Amniotic epithelial cell (primary cell): ENCODE measurements at places on chromosomes 16 and 17.
A peak's percentile ranks its signal among the peaks of the same experiment; 100 is the strongest.

- peak; percentile 95 for DNase-seq
These were observed 8.0 kb upstream of the VAT1L start for GRCh38 chr16:77780378-77780837.

DNA sequence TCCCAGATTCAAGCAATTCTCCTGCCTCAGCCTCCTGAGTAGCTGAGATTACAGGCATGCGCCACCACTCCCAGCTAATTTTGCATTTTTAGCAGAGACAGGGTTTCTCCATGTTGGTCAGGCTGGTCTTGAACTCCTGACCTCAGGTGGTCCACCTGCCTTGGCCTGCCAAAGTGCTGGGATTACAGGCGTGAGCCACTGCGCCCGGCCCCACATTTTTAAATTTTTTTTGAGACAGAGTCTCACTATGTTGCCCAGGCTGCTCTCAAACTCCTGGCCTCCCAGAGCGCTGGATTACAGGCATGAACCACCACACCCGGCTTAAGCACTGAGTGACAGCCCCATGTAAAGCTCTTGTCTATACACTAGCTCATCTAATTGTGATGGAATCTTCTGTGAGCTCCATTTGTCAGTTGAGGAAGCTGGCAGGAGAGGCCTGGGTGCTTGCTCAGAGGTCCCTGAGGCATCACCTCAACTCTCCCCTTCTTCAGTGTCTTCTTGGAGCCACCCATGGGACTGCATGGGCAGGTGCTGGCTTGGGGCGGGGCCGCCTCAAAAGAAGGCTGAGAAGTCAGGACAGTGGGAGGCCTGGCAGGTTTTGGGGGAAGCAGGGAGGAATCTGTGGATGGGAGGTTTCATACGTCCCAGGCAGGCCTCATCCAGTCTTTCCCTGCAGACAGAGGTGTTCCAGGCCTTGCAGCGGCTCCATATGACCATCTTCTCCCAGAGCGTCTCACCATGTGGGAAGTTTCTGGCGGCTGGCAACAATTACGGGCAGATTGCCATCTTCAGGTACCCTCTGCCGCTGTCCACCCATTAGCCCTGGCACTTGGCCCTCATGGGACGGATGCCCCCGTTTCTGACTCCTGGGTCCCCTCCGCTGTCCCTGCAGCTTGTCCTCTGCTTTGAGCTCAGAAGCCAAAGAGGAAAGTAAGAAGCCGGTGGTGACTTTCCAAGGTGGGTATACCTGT, 1.5 kb downstream of the THOC6 start:
- DNase-seq, result no peak

DNA sequence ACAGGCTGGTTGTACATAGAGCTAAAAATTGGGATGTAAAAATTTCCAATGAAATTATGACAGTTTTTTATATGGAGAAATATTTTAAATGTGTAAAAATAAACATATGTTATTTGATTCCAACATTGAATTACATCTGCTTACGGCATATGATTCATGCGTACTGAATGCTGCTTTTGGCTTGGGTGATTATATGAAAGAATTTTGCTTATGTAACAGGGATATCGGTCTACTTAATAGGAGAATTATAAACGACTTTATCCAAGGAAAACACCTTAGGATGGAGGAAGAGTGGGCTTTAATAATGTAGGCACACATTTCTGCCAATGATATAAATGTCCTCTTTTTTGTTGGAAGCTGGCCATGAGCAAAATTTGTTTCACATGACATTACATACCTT, 197.3 kb upstream of the GOT2 start:
- DNase-seq, result no peak

- DNase-seq, result peak; percentile 51
These were observed 265.7 kb upstream of the KCNJ16 start for GRCh38 chr17:69809331-69809730.

GRCh38 chr16:69188236-69188549, 1.2 kb downstream of the SNTB2 start:
- DNase-seq, result peak; percentile 41

- DNase-seq, result peak; percentile 54
These were observed 522 bp upstream of the VEZF1 start for GRCh38 chr17:57988301-57989250.

- DNase-seq, result no peak
These were observed 19.7 kb upstream of the SLC25A19 start for GRCh38 chr17:75308732-75309629.

DNA sequence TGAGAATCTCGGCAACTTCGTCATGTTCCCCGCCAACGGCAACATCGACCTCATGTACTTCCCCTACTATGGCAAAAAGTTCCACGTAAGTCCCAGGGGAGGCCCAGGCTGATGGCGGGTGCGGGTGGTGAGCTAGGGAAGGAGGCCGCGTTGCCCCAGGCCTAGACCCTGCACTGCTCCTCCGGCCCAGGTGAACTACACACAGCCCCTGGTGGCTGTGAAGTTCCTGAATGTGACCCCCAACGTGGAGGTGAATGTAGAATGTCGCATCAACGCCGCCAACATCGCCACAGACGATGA, 4.8 kb downstream of the ATP1B2 start:
- no peak for DNase-seq

DNA sequence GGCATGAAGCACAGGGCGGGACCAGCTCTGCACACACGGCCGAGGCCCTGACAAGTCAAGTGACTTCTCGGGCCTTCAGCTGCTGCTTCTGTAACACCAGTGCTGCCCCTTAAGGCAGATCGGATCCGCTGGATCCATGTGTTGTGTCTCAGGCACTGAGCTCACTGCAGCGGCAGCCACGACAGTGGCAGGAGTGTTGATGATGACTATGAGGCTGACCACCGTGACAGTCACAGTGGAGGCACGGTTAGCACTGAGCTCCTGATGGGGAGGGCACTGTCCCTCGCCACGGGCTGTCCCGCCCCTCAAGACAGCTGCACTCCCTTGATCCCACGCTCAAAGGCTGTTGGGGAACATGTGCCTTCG, 29.4 kb downstream of the PEMT start:
- no peak for DNase-seq

DNA sequence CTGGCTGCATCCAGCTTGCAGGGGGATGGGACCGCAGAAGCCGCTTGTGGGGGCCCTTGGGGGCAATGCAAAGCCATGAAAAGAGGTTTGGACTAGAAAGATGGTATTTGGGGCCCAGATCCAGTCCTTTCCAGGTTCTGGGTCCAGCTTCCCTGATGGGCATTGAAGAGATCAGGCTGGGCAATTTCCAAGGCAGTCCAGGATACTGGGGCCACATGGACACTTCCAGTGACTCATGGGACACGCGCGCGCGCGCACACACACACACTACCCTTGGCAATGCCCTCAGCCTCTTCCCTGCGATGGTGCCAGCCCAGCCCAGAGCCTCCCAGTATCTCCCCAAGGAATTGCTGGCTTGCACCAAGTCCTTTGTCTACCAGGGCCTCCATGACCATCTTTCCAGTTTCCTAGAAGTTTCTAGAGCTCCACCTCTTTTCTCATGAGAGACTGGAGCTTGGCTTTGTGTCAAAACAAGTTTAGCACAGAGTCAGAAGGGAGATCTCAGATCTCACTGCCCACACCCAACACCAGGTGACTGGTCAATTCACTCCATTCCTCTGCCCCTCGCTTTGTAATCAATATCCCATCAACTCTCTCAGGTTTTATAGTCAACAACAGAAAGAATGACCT, 44.3 kb downstream of the WNT3 start:
- DNase-seq, result no peak

DNA sequence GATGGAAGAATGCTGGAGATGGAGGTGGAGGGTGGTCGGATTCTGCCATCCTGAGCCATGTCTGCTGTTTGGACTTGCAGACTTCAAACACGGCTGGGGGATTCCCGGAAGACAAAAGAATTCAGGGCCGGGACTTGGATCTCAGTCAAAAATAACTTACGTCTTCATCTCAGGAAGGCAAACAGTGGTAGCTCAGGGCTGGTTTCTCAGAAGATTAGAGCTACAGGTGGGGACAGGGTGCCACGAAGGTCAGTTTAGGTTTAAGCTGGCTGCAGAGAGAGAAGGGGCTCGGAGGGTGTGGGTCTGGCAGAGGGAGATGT, 4.3 kb upstream of the RHBDL3 start:
- no peak for DNase-seq

DNA sequence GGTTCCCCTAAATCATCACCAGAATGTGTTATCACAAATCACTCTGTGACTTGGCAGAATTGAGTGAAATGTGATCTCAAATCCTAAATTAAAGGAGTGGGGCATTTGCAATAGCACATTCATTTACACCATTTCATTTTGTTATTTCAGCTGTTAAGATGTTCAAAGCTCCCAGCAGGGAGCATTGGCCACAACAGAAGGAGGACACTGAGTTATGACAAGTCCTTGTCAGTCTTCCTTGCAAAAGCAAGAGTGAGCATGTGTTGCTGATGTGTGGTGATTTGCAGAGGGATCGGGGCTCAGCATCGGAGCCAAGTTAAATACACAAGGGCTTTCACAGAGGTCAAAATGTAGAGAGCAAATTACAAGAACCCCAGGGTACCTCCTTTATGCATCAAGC, 372.2 kb upstream of the CDH5 start:
- no peak for DNase-seq

- no peak for DNase-seq
These were observed 64.6 kb downstream of the NKD1 start for GRCh38 chr16:50612849-50613198.

DNA sequence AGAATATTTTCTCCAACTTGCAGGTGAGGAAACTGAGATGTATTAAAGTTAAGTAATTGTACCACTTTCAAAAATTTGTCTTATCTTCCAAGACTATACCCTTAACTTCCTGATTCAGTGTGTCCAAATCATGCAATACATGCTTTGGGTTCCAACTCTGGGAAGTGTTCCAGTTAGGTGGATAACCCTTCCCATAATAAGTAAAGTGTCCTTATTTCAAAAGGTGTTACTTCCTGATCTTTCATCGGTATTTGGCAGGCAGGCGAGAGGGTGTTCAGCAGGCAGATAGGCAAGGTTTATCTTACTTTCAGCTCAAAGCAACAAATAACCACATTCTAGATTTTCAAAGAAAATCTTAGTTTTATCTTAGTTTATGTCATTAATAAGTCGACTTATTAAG, 46.3 kb upstream of the ARHGAP44 start:
- DNase-seq, result no peak

GRCh38 chr17:17127730-17128291, 78.3 kb downstream of the PLD6 start:
- DNase-seq, result no peak

- DNase-seq, result no peak
These were observed 54.4 kb upstream of the YPEL2 start for GRCh38 chr17:59277031-59277430.

- DNase-seq, result peak; percentile 27
These were observed 1.4 kb downstream of the GOT2 start for GRCh38 chr16:58732545-58733247.

GRCh38 chr16:80447241-80447640, 93.6 kb upstream of the DYNLRB2 start:
- no peak for DNase-seq

DNA sequence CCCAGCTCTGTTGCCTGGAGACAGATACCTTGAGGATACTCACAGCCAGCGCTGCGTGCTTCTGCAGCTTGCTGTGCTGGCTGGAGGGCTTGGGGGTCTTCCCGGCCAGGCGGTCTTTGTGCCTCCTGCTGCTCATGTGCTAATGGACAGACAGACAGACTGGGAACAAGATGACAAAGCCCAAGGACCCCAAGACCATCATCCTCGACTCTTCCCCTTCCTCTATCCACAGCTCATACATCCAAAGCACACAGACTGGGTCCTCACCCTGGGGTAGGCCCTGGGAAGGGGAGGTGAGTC, 7.7 kb downstream of the NKIRAS2 start:
- no peak for DNase-seq

DNA sequence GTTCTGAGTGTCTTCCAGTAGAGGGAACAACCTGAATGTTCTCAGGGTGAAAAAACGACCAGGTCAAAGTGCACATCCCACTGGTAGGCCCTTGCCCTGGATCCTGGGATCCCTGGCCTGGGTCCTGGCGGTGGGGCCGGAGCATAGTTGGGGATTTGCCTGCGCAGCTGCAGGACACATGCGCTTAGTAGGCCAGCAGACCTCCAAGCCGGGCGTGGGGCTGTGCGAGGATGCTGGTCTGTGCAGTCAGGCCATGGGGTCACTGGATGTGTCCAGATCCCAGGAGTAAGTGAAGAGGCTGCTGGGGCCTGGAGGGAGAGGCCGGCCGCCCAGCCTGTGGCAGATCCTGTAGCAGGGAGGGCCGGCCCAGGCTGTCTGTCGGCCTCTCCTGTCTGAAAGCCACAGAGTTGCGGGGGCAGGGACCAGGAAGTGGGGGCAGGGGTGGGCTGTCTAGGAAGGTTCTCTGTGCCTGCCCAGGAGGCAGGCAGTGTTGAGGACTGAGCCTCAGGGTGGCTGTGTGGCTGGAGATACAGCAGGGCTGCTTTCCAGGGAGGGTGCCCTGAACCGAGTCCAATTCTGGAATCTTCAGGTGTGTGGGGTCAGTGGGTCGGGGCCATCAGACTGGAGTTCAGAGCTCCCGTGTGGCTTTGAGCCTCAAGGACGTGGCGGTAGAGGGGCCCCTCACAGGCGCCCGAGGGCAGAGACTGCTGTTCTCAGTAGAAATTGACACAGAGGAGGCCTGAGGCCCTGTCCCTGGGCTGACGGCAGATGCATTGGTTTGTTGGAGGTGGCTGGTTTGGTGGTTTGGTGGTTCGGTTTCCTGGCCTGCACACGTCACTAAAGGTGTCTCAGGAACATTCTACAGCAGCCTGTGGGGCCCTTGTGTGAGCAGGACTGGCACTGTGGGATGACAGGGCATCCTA, 17.2 kb upstream of the NUDT16L1 start:
- DNase-seq, result no peak

GRCh38 chr16:30948667-30949649, at the start of gene ORAI3:
Gene ORAI3 (plus strand): TSS chr16:30949068. CDS start chr16:30949290, 222 bp downstream.
- peak; percentile 56 for DNase-seq

GRCh38 chr17:78475211-78475610, 96.8 kb downstream of the PGS1 start:
- no peak for DNase-seq

DNA sequence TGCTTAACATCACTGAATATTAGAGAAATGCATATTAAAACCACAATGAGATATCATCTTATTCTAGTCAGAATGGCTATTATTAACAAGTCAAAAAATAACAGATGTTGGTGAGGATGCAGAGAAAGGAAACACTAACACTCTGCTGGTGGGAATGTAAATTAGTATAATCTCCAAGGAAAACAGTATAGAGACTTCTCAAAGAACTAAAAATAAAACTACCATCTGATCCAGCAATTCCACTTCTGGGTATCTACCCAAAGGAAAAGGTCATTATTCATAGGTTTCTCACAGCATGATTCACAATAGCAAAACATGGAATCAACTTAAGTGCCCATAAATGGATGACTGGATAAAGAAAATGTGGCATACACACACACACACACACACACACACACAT, 166.4 kb downstream of the CEP112 start:
- no peak for DNase-seq

- DNase-seq, result peak; percentile 39
These were observed 30.9 kb downstream of the FAM222B start for GRCh38 chr17:28811651-28812090.
